ENCODE measurements at places on chromosomes 4 and X. TPM values are rescaled to one million over a fixed set of nuclear protein-coding genes. Genes with fewer than 3 reads are reported as not detected.

- DNase-seq = no peak
Observed at GRCh38 chr4:78002260-78002659, 54.9 kb upstream of the FRAS1 start.

- DNase-seq = no peak
Observed at GRCh38 chrX:133151336-133151735, 54.4 kb upstream of the USP26 start.

DNA sequence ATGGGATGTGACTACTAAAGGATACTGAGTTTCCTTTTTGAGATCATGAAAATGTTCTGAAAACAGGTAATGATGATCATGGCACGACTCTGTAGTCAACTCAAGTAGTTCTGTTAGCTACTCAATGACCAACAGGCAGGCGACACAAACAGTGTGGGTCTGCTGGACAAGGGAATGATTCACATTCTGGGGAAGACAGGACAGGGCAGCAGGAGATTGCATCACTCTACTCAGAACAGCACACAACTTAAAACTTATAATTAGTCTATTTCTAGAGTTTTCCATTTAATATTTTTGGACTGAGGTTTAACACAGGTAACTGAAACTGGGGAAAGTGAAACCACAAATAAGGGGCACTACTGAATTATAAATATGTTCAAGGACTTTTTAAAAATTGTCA lies 365.2 kb downstream of the PRDM5 start:
- no peak for DNase-seq

- no peak for DNase-seq
Observed at GRCh38 chr4:137909529-137910309, 332.4 kb downstream of the SLC7A11 start.

GRCh38 chr4:141899541-141899940 lies 263.2 kb downstream of the IL15 start:
- DNase-seq = no peak

- no peak for DNase-seq
Observed at GRCh38 chr4:170414360-170414759, 324.6 kb upstream of the AADAT start.

GRCh38 chrX:40513012-40513411 lies 67.8 kb upstream of the ATP6AP2 start:
- no peak for DNase-seq

DNA sequence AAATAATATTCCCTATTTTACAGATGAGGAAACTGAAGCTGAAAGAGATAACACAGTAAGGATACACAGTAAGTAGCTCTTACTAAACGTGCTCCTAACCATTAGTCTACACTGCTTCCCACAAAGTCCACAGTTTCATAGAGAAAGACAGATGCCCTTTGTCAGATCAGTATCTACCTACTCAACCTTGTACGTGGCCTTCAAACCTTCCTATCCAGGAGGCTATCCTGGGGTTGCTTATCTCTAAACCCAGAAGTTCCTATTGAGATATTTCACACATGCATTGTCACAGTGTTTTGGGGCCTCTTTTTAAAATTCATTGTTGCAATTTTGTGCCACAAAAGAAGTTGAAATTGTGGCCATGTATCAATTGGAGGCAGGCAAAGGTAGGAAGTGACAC lies 208.0 kb downstream of the ENOX2 start:
- no peak for DNase-seq

DNA sequence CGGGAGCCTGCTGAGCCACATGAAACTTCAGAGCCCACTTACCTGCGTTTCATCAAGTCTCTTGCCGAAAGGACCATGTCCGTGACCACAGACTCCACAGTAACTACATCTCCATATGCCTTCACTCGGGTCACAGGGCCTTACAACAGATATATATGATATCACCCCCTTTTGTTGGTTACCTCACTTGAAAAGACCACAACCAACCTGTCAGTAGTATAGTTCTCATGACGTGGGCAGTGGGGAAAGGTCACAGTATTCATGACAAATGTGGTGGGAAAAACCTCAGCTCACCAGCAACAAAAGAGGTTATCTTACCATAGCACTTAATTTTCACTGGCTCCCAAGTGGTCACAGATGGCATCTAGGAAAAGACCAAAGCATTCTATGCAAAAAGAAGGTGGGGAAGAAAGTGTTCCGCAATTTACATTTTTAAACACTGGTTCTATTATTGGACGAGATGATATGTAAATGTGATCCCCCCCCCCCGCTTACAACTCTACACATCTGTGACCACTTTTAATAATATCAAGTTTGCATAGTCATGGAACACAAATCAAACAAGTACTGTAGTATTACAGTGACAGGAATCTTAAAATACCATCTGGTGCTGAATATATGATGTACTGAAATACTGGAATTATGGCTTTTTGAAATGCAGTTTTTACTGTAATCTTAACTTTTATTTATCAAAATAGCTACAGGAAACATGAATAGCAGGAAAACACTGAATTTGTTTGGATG lies 129.9 kb downstream of the TET2 start:
- no peak for DNase-seq

DNA sequence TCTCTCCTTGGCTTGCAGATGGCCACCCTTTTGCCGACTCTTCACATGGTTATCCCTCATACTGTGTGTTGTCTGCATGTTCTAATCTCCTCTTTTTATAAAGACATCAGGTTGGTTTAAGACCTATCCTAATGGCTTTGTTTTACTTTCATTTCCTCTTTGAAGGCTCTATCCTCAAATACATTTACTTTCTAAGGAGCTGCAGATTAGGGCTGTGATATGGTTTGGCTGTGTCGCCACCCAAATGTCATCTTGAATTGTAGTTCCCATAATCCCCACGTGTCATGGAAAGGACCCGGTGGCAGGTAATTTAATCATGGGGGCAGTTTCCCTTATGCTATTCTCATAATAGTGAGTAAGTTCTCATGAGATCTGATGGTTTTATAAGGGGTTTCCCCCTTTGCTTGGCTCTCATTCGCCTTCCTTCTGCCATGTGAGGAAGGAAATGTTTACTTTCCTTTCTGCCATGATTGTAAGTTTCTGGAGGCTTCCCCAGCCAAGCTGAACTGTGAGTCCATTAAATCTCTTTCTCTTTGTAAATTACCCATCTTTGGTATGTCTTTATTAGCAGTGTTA lies 204.5 kb downstream of the RELL1 start:
- no peak for DNase-seq

DNA sequence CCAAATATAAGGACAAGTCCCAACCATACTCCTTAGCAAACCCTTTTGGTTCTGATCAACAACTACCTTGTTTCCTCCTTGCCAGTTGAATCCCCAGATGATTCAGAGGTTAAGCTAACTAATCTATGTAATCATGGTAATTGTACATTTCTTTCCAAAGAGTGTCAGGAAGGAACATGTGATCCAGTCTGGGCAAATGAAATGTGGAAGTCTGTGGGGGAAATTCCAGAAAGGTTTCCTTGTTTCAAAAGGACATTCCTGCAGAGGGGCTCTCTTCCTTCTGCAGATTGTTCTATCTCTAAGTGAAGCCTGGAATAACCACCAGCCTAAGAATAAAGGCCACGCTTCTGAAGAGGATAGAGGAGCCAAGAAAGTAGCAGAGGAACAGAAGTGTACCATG lies 7.0 kb downstream of the PRSS12 start:
- DNase-seq = no peak

DNA sequence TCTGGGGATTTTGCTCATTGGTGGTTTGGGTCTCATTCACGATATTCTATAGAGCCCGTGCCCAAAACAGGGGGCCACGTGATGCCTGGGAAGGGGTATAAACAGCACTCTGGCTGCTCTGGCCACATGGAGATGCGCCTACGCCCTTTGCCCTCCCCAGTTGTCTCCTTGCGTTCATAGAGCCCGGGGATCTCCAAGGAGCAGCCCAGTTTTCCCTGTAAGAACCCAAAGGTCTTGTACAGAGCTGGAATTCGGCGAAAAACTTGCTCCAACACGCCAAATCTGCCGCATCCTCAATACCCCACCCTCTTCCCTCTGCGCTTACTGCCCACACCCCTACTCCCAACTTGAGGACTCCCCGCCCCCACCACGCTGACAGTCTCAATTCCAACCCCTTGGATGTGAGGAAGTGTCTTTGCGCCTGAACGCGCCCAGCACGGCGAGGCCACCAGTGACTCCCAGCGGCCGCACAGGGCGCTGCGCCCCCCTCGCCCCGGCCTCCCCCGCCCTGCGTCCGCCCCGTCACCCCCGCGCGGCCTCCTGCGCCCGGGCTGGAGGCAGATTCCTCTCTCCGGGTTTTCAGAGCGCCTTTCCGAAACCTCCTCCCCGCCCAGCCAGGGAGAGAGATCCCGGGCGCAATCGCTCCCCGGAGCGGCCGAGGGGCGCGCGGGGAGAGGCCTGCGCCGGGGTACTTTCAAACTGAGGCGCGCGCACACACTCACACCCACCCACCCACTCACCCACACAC lies at the start of gene NHS:
Gene NHS, plus strand, starts transcription at position 582 of the 748 bp plus-strand sequence. CDS start 558 bp downstream, outside the sequence.
- no peak for DNase-seq

DNA sequence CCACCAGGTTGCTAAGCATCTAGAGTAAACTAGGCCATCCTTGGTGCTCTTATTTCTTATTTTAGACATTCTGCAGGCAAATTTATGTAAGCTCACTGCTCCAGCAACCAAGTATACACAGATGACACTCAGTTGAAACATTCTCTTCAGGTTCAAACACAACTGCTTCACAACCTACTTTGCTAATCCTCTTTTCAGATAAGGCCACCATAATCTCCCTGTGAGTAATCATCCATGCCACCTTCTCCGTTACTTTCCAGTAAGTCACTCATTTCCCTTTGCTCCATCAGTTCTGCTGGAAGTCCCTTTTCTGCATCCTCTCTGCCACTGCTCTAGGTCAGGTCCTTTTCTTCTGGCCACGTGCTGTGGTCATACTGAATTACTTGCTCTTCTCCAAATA lies 120.2 kb upstream of the WDFY3 start:
- DNase-seq = no peak

GRCh38 chr4:13930155-13930554 lies 302.6 kb upstream of the BOD1L1 start:
- no peak for DNase-seq

The KCND1 gene
- 4.9 TPM for total RNA-seq

The SLC9B1 gene
- total RNA-seq = 2.3 TPM

The HSFX1 gene
- total RNA-seq = 0.50 TPM

The HSFX2 gene
- total RNA-seq = not detected
